ENCODE measurements at places on chromosomes 2 and 18.

- no peak for DNase-seq
Measured at GRCh38 chr2:131543385-131543891, 15.8 kb downstream of the CCDC74A start.

- DNase-seq: no peak
Measured at GRCh38 chr2:172888714-172889669, 153.3 kb downstream of the RAPGEF4 start.

GRCh38 chr2:17615728-17616351 lies 75.3 kb downstream of the VSNL1 start:
- DNase-seq: no peak

GRCh38 chr2:22079583-22079982 lies 955.8 kb downstream of the TDRD15 start:
- DNase-seq: no peak

GRCh38 chr18:34358923-34359322 lies 134.2 kb upstream of the NOL4 start:
- no peak for DNase-seq

DNA sequence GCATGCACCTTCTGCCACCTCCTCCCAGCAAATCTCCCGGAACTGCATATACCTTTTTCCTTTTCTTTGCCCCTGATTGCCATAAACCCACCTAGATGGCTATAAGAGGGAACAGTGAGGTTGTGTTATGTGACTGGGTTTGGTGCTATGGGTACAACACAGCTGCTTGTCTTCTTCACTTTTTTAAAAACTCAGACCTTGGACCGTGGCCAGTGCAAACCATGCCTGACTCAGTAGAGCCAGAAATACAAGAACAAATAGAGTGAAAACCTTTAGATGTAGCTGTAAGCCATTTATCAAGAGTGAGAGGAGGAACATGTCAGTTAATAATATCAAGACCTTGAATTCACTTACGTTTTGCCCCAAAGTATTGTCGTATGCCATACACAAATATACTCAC lies 267.4 kb upstream of the CHAC2 start:
- no peak for DNase-seq

- DNase-seq: no peak
Measured at GRCh38 chr18:75264195-75264594, 53.6 kb downstream of the TSHZ1 start.

DNA sequence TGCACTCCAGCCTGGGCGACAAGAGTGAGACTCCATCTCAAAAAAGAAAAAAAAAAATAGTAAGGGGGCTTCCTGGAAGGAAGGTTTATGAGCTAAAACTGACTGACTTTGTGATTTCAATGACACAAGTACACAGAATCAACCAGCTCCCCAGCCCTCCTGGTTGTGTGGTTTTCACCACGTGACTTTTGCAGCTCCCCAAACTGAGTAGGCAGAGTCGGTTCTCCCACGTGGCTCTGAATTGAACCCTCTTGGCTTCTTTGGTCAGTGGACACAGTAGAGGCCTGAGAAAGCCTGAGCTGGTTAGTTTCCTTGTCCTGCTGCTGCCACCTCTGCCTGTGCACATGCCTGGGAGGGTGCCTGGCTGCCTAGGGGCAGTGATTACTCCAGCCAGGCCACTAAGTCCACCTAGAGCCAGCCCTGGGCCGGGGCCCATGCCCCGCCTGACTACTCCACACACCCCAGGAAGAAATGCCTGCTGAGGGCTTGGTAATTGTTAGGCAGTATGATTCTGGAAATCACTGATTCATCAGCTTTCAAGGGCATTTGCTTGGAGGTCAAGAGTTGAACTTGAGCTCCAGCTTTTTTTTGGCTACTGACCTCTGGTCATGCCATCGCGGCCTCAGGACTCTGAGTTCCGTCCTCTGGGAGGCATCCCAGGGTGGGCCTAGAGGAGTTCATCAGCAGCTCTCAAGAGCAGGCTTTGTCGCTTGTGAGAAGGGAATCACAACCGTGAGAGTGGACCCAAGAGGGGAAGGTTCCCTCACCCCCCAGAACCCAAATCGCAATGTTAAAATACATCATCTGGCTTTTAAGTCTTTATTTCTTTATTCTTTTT lies 431.9 kb upstream of the HS6ST1 start:
- DNase-seq: no peak

DNA sequence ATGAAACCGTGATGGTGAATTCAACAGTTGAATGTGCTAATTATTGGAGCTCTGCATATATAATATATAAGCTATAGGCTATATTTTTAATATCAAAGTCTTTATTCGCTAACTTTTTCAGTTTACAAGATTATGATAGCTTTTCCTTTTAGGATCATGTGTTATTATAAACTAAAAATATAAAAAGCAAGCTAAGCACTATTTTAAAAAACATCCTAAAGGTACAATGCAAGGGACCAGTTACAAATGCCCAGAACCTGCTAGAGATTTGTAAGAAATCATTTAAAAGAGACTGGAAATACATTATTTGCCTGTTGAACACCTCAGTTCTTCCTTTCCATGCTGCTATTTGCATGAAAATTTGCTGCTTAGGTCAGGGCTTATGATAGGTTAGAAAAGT lies 43.4 kb upstream of the EHBP1 start:
- DNase-seq: no peak

DNA sequence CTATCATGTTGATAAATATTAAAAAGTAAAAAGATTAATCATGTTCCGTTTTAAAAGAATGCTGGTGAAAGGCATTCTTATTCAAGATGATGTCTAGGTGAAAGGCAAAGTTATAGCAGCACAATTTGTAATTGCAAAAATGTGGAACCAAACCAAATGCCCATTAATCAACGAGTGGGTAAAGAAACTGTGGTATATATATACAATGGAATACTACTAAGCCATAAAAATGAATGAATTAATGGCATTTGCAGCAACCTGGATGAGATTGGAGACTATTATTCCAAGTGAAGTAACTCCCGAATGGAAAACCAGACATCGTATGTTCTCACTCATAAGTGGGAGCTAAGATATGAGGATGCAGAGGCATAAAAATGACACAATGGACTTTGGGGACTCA lies 286.4 kb downstream of the ARHGAP15 start:
- no peak for DNase-seq

- no peak for DNase-seq
Measured at GRCh38 chr2:119389615-119390306, 23.0 kb downstream of the DBI start.

DNA sequence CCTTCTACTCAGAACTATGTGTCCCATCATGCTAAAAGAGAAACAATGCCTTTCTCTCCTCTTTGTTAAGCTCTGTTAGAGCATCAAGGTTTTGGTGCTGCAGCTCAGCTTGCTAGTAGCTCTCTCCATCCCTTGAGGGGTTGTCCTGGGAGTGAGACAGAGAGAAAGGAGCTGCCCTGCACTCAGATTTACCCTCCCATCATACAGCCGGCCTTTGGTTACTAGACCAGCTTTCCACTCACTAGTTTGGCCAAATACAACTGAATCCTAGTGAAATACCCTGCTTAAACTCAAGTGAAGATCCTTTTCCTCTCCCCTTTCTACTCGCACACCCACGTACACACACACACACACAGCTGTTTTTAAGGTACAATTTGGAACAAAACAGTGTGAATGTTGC lies 2.3 kb upstream of the CHN1 start:
- DNase-seq: no peak

GRCh38 chr2:30666266-30666874 lies 140.9 kb downstream of the CAPN13 start:
- DNase-seq: no peak

DNA sequence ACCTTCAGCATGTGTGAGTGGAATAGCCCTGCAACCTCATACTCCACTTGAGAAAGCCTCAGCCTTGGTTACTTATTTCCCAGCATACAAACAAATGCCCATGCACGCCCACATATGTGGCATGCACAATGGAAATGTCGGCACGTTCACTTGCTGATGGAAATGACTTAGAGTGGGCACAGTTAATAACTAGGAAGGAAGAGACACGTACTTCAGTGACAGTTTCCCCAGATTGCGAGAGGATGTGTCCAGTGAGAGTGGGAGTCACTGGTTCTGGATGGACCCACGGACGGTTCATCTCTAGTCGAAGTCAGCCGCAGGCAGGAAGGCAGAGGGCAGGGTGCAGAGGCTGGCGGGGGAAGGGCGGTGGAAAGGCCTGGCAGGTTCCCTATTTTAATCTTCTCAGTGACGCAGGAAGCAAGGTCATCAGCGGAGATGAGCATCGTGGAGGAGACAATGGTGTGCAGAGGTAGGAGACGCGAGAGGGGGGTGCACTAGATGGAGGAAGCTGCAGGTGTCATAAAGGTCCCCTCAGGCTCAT lies 350.7 kb upstream of the MYT1L start:
- DNase-seq: no peak

- no peak for DNase-seq
Measured at GRCh38 chr18:33820517-33821371, 242.7 kb downstream of the ASXL3 start.

DNA sequence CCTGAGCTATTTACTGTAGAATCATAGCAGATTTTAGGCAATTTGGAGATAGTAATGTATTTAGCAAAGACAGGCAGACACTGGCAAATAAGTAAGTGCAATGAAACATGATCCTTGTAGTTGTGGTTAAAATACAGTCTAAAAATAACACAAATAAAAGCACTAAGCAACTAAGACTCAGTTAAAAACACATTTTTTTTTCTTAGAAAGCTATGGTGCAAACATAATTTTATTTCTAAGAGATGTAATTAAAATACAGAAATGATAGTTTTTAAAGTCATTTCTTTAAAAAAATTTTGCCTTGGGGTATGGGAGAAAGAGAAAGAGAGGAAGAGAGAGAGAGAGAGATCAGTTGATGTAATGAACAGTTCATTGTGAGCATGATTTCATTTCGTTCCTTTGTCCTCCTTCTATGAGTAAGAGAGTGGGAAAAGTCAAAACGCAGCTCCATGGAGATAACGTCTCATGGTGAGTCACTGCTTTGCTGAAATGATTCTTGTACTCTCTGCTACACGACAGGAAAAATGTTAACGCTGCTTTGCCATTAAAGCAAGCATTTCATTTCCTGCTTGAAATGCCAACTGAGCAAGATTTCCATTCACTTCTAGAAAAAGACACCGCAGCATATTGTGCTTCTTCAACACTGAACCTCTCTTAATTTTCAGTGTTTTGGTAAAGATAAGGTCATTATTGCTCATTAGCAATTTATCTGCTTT lies 61.3 kb upstream of the PGAP1 start:
- DNase-seq: no peak

DNA sequence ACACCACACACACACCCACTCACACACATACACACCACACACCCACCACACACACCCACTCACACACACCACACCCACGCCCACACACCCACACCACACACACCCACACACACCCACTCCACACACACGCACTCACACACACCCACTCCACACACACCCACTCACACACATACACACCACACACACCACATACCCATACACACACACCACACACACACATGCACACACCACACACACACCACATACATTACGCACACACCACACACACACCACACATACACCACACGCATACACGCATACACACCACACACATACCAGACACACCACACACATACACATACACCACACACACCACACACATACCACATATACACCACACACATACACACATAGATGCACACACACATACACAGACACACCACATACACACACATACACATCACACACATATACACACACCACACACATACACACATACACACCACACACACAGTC lies 37.9 kb downstream of the MCFD2 start:
- DNase-seq: no peak

GRCh38 chr2:9897846-9898245 lies 53.6 kb upstream of the GRHL1 start:
- DNase-seq: no peak
